Brain (organoid and tissue), 16 donors: ENCODE measurements at places on chromosomes 6 and 20.

- DNase-seq = no peak
Measured at GRCh38 chr6:75331151-75331550, 46.6 kb upstream of the TMEM30A start.

GRCh38 chr20:17490501-17490900 is 40.7 kb downstream of the BFSP1 start:
- DNase-seq = no peak

GRCh38 chr6:36984581-36985416 is 1.2 kb downstream of the MTCH1 start:
- peak; percentile 53 for DNase-seq

DNA sequence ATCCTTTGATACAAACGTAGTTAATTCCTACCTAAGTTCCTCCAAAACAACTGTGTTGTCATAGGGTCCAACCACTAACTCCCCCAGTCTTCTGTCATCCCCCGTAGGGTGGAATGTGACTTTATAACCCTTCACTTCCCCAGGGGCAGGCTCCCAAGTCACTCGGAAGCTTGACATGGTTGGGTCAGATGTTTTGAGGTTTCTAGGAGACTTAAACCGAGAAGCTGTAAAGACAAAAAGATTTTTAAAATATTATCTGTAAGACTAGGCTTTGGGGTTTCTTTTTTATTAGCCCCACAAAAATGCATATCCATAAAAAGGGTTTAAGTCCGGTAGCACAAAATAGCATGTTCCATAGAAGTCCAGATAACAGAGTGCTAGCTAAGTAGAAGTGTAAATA is 50.2 kb downstream of the COL12A1 start:
- DNase-seq = no peak

GRCh38 chr20:35641743-35642142 is 23.0 kb downstream of the CPNE1 start:
- no peak for DNase-seq
